ENCODE measurements at places on chromosomes 7 and 10.

DNA sequence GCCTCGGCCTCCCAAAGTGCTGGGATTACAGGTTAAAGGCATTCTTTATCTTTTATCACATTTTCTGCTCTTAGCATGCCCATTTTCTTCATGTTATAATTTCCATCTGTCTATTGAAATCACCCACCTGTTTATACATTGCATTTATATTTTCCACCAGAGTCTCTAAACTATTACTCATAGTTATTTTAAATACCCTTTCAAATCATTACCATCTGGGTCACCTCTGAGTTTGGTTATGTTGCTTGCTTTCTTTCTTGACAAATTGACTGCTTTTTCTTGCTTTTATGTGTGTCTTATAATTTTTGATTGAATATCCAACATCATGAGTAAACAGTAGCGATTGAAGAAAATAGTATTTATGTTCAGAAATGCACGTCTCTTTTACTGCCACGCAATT lies 71.4 kb downstream of the TMEM270 start:
- no peak for DNase-seq
- H3K27ac ChIP-seq: no peak overlapping the region
- H3K4me1 ChIP-seq: peaks cover 3% of the 10 kb centered on the region

- H3K36me3 ChIP-seq: no peaks in the 10 kb centered on the region
- H3K27ac ChIP-seq: no peak overlapping the region
- no peak for DNase-seq
- H3K27me3 ChIP-seq: peaks cover 19% of the 10 kb centered on the region
- H3K4me1 ChIP-seq: no peaks in the 10 kb centered on the region
Observed at GRCh38 chr10:34769899-34770298, 45.2 kb downstream of the PARD3 start.

DNA sequence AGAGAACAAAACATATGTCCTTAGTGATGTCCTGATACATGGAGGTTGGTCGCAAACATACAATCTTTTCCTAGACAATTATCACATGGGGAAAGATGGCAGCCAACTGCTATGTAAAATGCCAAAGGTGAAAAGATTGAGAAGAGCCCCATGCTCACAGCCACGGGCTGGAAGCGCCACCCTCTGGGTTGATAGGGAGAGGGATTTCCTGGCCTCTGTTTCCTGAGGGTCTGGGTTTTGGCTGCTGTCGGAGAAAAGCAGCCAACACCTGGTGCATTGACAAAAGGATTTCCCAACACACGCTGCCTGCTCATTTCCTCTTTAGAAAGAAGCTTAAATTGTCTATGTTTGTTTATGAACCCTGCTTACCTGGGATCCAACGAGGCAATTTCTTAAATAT lies 43.8 kb downstream of the ITIH5 start:
- peak; percentile 27 for DNase-seq
- H3K36me3 ChIP-seq: no peaks in the 10 kb centered on the region
- H3K4me3 ChIP-seq: no peak overlapping the region
- H3K4me1 ChIP-seq: no peaks in the 10 kb centered on the region
- H3K27me3 ChIP-seq: no peaks in the 10 kb centered on the region
- H3K27ac ChIP-seq: no peak overlapping the region

GRCh38 chr7:129616530-129616929 lies 5.0 kb downstream of the NRF1 start:
- H3K36me3 ChIP-seq: peaks cover 3% of the 10 kb centered on the region
- H3K27me3 ChIP-seq: no peaks in the 10 kb centered on the region
- H3K27ac ChIP-seq: no peak overlapping the region
- H3K4me3 ChIP-seq: no peak overlapping the region
- DNase-seq: no peak

- no peaks in the 10 kb centered on the region for H3K36me3 ChIP-seq
- DNase-seq: no peak
- no peaks in the 10 kb centered on the region for H3K27me3 ChIP-seq
- H3K27ac ChIP-seq: no peak overlapping the region
- no peak overlapping the region for H3K4me3 ChIP-seq
- no peaks in the 10 kb centered on the region for H3K4me1 ChIP-seq
Observed at GRCh38 chr7:18555968-18556367, 60.4 kb downstream of the HDAC9 start.

- H3K4me1 ChIP-seq: peaks cover 5% of the 10 kb centered on the region
- peaks cover 43% of the 10 kb centered on the region for H3K27me3 ChIP-seq
- H3K36me3 ChIP-seq: peaks cover 1% of the 10 kb centered on the region
Observed at GRCh38 chr7:95772298-95772770, at the start of gene DYNC1I1. DYNC1I1 (plus strand) TSS chr7:95772554; CDS start chr7:95804730, 32,176 bp downstream.

GRCh38 chr7:25894902-25895791 lies 256.9 kb upstream of the NFE2L3 start:
- H3K27ac ChIP-seq: no peak overlapping the region
- H3K4me3 ChIP-seq: peak overlapping the region; percentile 6
- H3K27me3 ChIP-seq: peaks cover under 1% of the 10 kb centered on the region
- DNase-seq: peak; percentile 74
- H3K36me3 ChIP-seq: no peaks in the 10 kb centered on the region

DNA sequence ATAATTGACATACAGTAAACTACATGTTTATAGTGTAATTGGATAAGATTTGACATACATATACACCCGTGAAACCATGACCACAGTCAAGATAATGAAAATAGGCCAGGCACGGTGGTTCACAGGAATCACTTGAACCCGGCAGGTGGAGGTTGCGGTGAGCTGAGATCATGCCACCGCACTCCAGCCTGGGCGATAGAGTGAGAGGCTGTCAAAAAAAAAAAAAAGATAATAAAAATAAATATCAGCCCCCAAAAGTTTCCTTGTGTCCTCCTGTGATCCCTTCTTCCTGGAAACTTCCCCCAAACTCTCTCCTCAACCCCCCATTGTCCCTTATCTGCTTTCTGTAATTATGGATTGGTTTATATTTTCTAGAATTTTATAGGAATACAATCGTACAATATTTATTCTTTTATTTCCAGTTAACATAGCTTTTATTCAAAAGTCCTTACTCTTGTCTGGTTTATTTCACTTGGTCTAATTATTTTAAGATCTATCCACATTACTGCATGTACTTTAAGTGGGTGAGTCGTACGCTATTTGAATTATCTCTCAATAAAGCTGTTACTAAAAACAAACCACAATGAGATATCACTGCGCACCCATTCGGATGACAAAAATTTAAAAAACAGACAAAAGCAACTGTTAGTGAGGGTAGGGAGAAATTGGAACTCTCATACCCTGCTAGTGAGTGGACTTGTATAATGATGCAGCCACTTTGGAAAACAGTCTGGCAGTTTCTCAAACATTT lies 30.1 kb upstream of the TNPO3 start:
- no peak overlapping the region for H3K4me3 ChIP-seq
- no peaks in the 10 kb centered on the region for H3K27me3 ChIP-seq
- no peak overlapping the region for H3K27ac ChIP-seq
- no peaks in the 10 kb centered on the region for H3K4me1 ChIP-seq

DNA sequence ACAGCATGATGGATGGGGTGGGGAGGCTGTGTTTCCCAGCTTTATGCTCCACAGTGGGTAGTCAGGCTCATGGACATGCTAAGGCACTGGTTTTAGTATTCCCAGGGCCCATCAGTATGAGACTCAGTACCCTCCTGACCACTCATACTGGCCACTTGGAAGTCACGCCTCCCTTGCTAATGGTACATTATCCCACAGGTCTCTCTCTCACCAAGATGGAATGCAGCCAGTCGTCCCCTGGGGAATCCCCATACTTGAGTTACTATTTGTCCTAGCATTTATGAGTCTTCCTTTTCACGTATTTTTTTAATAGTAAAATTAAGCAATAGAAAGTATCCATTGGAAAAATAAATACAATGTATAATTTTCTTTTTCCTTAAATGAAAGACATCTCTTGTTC lies 80.6 kb upstream of the TBX20 start:
- H3K36me3 ChIP-seq: no peaks in the 10 kb centered on the region
- no peak overlapping the region for H3K4me3 ChIP-seq
- DNase-seq: no peak
- no peaks in the 10 kb centered on the region for H3K4me1 ChIP-seq

DNA sequence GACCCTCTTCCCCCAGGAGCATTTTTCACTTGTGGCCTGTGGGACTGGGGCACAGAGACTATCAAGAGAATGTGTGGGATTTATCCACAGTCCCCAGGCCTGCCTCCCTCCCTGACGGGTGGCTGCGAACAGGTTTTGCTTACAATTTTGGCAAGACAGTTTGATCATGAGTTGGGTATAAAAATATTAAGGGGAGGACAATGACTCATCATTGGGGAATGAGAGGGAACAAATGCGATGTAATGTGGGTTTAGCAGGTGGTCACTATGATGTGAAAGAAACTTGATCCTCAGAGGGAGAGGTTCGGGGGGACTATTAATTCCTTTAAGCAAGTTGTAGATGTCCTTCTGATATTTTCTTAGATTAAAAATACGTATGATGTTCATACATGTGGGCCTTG lies 52.2 kb downstream of the EMX2 start:
- no peak for DNase-seq
- peaks cover 18% of the 10 kb centered on the region for H3K27me3 ChIP-seq
- H3K4me1 ChIP-seq: no peaks in the 10 kb centered on the region
- H3K36me3 ChIP-seq: no peaks in the 10 kb centered on the region
- no peak overlapping the region for H3K4me3 ChIP-seq

DNA sequence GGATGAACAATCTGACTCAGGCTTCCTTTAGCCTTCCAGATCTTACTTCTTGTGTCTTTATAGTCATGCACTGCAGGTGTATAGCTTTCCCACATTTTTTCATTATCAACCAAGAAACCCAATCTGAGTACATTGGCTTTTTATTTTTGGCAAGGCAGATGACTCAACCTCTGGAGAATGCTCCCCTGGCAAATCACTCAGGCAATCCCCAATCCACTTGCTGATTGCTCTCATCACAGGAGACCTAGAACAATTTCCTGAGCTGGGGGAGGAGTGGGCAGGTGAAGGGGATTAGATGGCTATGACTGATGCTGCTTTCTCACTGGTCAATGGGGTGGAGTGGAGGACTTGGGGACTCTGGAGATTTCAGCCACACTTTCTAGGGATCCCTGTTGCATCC lies 134.4 kb downstream of the SLC16A9 start:
- H3K4me3 ChIP-seq: no peak overlapping the region
- DNase-seq: no peak
- peaks cover 17% of the 10 kb centered on the region for H3K27me3 ChIP-seq

GRCh38 chr10:70864935-70865334 lies 23.4 kb downstream of the PCBD1 start:
- no peak overlapping the region for H3K4me3 ChIP-seq
- no peaks in the 10 kb centered on the region for H3K27me3 ChIP-seq
- H3K36me3 ChIP-seq: peaks cover 15% of the 10 kb centered on the region
- DNase-seq: no peak
- H3K27ac ChIP-seq: no peak overlapping the region

GRCh38 chr7:41047789-41048191 lies 655.1 kb downstream of the INHBA start:
- no peak for DNase-seq
- no peak overlapping the region for H3K27ac ChIP-seq
- no peak overlapping the region for H3K4me3 ChIP-seq
- no peaks in the 10 kb centered on the region for H3K27me3 ChIP-seq
- H3K36me3 ChIP-seq: no peaks in the 10 kb centered on the region
- no peaks in the 10 kb centered on the region for H3K4me1 ChIP-seq

DNA sequence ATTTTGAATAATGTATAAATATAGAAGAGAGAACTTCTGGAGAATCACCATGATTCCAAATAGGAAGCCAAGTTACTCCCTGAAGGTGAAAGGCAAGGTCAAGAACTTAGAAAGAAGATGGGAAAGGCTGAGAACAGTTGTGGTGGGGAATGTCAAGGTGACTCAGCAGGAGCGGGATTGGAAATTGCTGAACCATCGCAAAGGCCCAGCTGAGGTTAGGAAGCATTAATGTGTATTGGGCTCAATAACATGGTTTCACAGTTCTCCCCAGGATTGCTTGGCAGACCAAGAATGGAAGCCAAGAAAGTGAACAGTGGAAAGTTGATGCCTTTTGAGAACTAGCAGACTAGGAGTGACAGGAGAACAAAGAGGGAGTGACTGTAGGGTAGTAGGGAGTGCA lies 133.3 kb downstream of the VTI1A start:
- H3K4me1 ChIP-seq: no peaks in the 10 kb centered on the region
- no peak overlapping the region for H3K27ac ChIP-seq
- no peaks in the 10 kb centered on the region for H3K27me3 ChIP-seq
- no peak overlapping the region for H3K4me3 ChIP-seq
- H3K36me3 ChIP-seq: peaks cover 7% of the 10 kb centered on the region
- DNase-seq: no peak

- no peaks in the 10 kb centered on the region for H3K27me3 ChIP-seq
- H3K4me1 ChIP-seq: no peaks in the 10 kb centered on the region
- no peak overlapping the region for H3K4me3 ChIP-seq
- no peak for DNase-seq
Observed at GRCh38 chr7:16594061-16594460, 51.5 kb downstream of the ANKMY2 start.

DNA sequence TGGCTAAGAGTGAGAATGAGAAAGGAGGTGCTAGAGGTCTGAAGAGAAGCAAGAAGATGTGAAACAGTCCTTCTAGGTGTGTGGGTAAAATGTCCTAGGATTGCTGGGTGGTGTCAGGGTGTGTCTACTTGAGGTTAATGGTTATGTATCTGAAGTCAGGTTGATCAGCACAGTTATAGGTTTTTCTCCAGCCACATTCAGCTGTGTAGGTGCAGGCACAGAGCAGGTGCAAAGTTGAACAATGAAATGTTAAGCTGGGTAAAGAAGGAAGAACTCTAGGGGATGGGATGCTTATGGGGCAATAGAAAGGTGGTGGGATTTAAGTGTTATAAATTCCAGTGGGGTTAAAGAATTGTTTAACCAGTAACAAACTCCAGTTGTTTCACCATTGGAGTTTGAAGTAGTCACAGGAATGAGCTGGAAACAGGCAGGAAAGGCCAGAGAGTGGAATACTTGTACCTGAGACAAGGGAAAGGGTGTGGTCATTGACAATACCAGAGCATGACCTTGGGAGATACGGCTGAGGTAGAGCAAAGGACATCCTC lies 200.4 kb upstream of the YAE1 start:
- DNase-seq: no peak
- H3K4me3 ChIP-seq: no peak overlapping the region
- no peaks in the 10 kb centered on the region for H3K36me3 ChIP-seq
- no peaks in the 10 kb centered on the region for H3K4me1 ChIP-seq
- peaks cover 4% of the 10 kb centered on the region for H3K27me3 ChIP-seq
- no peak overlapping the region for H3K27ac ChIP-seq

DNA sequence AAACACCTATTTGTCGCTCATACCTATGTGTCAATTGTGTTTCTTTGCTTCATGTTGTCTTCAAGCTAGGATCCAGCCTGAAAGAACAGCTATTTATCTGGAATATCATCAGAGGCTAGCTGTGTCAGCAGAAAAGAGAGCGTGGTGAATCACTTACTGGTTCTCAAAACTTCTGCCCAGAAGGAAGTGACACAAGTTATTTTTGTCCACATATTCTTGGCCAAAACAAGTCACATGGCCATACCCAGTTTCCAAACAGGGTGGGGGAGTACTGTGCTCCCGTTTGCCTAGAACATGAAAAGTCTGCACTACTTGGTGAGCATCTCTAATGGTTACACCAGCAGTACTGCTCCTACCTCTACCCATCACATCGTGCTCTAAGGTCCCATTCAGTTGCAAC lies 160.9 kb upstream of the CSTF2T start:
- H3K36me3 ChIP-seq: no peaks in the 10 kb centered on the region
- no peak for DNase-seq
- H3K4me3 ChIP-seq: no peak overlapping the region

GRCh38 chr7:49479441-49479840 lies 294.0 kb upstream of the VWC2 start:
- no peak overlapping the region for H3K4me3 ChIP-seq

- H3K4me3 ChIP-seq: no peak overlapping the region
- H3K27ac ChIP-seq: no peak overlapping the region
- peaks cover 1% of the 10 kb centered on the region for H3K4me1 ChIP-seq
- H3K36me3 ChIP-seq: no peaks in the 10 kb centered on the region
Observed at GRCh38 chr10:132143162-132143561, 43.6 kb upstream of the DPYSL4 start.
